GM12865 (cell line): ENCODE measurements at places on chromosomes 11 and 22.

- DNase-seq = peak; percentile 18
Observed at GRCh38 chr22:23179381-23180299, 669 bp upstream of the BCR start.

DNA sequence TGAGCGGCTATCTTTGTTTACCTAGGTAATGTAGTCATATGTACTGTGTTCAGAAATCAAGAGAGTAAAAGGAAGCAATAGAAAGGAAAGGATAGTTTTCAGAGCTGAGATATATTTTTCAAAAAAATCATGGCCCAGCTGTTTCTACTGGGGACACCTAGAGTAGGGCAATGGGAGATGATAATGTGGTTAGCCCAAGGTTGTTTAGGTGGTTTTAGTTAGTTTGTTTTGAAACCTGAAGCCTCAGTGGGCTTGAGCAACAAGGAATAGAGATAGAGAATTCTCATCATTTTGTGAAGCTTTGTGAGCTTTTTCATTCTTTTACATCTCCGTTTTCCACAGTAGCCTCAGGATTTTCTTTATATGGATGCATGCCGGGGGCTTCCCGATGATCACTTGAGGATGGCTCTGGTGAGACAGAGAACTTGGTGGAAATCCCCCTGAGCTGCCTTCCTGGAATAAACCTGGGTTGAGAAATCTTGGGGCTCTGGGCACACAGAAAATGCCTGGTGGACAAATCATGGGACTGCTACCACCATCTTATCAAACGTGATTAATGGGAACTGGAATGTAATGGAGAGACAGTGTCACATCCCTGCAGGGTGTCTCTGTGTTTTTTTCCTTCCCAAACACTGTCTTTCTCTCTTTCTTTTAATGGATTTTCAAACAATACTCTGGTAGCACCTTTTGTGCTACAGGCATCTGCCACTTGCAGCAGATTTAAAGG lies 49.0 kb downstream of the ARHGAP42 start:
- peak; percentile 8 for DNase-seq

DNA sequence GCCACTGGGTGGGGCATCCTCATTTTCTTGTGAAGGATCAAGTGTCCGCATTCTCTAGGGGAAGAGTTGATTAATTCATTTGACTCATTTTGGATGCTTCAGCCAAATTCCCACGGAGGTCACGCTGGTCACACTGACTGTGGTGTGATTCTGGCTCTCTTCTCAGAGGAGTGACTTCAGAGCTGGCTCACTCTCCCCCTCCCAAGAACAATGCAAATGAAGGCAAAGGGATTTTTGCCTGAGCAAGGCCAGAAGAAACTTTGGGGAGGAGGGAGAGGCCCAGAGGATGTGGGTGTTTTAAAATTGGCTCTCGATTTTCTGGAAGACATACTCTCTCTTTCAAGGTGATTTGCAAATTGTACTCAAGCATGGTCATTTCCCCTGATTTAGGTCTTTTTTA lies 51.1 kb upstream of the LMO2 start:
- DNase-seq = peak; percentile 58

- no peak for DNase-seq
Observed at GRCh38 chr22:41565403-41566054, 4.7 kb downstream of the CSDC2 start.

DNA sequence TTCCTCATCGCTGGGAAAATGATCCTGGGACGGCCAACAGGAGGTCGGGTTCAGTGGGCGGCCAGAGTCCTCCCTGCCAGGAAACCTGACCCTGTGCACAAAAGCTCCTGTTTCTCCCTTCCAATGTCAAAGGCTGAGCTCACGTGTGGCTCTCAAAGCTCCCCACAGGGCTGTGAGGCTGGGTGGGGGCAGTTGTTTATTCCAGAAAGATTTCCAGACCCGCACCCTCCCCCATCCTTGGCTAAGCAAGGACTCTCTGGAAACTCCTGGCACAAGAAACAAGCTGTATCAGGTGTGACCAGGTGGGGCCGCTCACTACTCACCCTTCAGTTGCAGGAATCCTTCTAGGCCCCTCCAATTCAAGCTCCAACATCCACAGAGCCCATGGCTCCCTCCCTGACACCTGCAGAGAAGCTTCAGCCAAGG lies 131.9 kb downstream of the SHANK2 start:
- no peak for DNase-seq

GRCh38 chr11:40187295-40187694 lies 1272.2 kb downstream of the LRRC4C start:
- no peak for DNase-seq

GRCh38 chr11:113465786-113466185 lies 9.4 kb downstream of the DRD2 start:
- DNase-seq = no peak

GRCh38 chr22:26986884-26987283 lies 329.5 kb downstream of the MIAT start:
- DNase-seq = no peak

GRCh38 chr22:44898236-44898635 lies 111.6 kb downstream of the PHF21B start:
- DNase-seq = no peak

DNA sequence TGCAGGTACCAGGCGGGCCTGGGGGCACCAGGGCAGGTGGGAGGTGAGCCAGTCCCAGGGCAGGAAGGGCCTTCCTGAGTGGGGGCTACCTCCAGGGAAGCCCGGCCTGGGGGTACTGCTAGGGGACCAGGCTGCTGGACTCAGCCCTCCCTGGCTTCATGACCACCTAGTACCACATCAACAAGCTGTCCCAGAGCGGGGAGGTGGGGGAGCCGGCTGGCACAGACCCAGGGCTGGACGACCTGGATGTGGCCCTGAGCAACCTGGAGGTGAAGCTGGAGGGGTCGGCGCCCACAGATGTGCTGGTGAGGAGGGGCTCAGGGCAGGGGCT lies 6.7 kb downstream of the TRPT1 start:
- DNase-seq = no peak

DNA sequence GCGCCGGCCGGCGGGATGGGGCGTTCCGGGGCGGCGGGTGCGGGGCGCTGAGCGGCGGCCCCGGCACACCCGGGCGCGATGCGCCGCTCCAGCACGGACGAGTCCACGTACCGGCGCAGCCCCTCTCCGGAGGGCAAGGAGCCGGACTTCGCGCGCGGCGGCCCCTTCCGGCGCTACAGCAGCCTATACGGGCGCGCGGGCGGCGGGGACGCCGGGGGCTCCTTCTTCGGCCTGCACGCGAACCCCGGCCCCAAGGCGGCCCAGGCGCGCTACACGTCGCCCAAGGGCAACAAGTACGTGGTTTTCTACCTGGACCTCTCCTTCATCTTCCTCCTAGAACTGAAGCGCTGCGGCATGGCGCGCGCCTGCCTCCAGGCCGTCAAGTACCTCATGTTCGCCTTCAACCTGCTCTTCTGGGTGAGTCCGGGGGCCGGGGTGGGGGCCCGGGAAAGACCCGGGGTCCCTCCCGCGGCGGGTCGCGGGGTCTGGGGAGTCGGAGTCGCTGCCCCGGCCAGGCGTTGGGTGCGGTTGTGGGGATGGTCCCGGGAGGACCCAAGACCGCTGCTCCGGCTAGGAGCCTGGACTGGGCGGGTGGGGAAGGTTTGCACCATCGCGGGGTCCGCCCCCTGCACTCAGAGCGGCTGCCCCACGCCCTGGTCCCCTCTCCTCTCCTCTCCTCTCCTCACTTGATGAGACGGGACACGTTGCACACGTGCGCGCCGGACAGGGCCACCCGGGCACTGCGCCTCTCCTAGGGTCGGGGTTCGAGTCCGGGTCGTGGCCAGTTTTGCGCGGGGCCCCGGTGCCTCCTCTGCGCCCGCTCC lies 7.5 kb downstream of the TSPAN4 start:
- no peak for DNase-seq

DNA sequence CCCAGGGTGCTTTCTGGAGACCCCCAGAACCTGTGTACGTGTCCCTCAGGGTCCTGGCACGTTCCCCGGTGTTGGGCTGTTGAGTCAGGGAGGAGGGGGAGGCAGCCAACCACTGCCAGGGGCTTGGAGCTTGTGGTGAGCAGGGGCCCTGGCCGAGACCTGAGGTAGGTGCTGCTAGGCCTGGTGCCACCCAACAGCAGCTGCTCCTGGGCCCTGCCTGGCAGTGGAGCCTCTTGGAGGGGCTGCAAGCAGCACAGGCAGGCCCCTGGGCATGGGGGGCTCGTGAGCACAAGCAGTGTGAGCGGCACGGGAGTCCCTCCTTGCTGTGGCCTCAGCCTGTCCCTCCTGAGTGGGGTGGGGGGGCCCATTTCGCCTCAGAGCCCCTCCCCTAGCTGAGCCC lies 7.2 kb upstream of the SELENOO start:
- no peak for DNase-seq

- DNase-seq = peak; percentile 87
Observed at GRCh38 chr11:83063073-83063754, 8.5 kb downstream of the RAB30 start.

DNA sequence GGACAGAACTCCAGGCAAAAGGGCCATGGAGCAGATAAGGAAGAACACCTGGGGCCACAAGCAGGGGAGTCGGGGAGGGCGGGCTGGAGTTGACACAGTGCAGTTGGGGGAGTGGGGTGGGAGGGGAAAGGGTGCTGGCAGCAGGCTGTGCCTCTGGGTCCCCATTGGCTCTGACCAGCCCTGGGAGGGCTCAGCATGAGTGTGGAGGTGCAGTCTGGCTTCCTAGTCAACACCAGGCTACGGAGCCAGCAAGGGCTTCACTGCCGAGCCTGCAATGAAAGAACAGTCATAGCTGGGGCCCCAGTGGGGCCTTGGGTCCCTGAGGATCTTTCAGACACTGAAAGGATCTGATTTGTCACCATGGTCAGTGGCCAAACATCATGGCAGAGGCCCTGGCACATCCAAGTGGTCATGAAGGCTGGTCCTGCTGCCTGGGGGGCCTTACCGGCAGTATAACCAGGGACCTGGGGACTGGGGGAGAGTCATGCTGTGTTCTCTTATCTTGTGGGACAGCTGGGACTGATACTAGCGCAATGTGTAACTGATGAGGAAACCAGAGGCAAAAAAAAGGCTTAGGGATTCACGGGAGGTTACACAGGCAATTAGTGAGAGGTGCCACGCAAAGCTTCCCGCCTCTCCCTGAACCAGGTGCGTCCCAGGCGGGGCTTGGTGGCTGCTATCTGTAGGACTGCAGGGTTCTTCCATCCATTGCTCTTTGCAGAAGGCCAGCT lies 11.6 kb downstream of the SLC37A2 start:
- no peak for DNase-seq

DNA sequence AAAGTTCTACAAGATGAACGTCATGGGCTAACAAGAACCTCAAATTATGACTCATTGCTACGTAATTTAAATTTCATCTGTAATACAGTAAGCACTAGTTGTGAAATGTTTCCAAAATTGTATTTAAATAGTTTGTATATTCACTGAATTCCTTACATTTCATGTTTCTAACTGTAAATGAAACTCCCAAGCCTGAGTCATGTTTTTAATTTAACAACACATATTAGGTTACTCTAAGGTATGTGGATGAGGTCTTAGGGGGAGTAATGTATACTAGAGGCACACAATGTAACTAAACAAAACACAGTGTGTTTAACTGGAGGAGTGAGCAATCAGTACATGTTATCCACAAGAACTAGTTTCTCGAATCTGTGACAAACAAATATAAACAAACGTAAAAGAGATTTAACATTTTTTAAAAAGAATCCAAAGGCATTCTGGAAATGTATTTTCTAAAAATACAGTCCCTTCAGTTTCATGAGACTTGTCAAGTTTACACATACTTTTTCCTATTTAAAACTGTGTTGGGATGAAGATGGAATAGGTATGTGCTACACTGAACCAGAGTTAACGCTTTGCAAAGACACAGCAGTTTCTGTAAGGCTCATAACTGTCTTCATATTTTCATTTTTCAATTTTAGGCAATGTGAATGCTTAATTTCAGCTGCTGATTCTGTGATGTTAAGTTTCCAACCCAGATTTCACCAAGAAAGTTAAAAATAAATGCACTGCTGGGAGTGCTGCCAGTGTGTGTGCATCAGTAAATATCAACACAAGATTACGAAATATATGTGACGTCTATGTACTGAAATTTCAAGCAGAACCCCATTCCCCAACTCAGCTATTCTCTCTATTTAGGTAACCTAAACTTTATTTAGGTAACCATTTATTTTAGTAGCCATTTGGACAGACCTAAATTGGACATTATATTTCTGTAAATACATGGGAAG lies 52.6 kb downstream of the PITPNB start:
- no peak for DNase-seq
